ACHN (cell line): ENCODE measurements at places on chromosomes 12 and 14.
A peak's percentile ranks its signal among the peaks of the same experiment; 100 is the strongest.

GRCh38 chr12:75528272-75528671 is 16.9 kb upstream of the KRR1 start:
- no peak for DNase-seq

GRCh38 chr12:43109631-43110345 is 442.2 kb downstream of the ADAMTS20 start:
- no peak for DNase-seq

DNA sequence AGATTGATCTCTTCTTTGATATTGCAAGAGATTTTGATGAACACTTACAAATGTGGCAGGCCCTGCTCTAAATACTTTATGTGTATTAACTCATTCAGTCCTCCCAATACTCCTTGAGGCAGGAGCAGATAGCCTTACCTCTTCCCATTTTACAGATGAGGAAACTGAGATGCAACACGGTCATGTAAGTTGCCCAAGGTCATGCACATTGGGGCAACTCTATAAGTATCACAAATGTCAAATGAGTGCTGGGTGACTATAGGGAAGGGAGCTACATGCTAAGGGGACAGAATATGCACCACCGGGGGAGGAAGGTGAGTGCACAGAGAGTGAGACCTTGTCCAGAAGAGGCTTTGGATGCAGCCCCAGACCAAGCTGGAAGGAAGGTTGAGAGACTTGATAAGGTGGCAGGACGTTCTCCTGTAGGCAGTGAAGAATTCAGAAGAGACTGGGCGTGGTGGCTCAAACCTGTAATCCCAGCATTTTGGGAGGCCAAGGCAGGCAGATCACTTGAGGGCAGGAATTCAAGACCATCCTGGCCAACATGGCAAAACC is 132.3 kb upstream of the PWP1 start:
- DNase-seq, result no peak

GRCh38 chr12:131046813-131047788 is 93.4 kb downstream of the ADGRD1 start:
- no peak for DNase-seq

GRCh38 chr12:85552461-85552860 is 272.4 kb downstream of the ALX1 start:
- no peak for DNase-seq

DNA sequence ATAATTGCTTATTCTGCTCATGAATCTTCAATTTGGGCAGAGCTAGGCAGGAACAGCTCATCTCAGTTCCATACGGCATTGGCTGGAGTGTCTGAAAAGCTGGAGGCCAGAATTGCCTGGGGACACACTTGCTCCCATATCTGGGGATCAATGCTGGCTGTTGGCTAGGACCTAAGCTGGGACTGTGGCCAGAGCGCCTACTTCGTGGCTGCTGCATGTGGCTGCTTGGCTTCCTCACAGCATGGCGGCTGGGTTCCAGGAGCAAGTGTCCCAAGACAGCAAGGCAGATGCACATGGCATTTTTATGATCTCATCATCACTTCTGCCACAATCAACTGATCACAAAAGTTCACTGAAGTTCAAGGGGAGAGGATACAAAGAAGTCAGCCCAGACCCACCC is 200.2 kb downstream of the TTC8 start:
- no peak for DNase-seq

DNA sequence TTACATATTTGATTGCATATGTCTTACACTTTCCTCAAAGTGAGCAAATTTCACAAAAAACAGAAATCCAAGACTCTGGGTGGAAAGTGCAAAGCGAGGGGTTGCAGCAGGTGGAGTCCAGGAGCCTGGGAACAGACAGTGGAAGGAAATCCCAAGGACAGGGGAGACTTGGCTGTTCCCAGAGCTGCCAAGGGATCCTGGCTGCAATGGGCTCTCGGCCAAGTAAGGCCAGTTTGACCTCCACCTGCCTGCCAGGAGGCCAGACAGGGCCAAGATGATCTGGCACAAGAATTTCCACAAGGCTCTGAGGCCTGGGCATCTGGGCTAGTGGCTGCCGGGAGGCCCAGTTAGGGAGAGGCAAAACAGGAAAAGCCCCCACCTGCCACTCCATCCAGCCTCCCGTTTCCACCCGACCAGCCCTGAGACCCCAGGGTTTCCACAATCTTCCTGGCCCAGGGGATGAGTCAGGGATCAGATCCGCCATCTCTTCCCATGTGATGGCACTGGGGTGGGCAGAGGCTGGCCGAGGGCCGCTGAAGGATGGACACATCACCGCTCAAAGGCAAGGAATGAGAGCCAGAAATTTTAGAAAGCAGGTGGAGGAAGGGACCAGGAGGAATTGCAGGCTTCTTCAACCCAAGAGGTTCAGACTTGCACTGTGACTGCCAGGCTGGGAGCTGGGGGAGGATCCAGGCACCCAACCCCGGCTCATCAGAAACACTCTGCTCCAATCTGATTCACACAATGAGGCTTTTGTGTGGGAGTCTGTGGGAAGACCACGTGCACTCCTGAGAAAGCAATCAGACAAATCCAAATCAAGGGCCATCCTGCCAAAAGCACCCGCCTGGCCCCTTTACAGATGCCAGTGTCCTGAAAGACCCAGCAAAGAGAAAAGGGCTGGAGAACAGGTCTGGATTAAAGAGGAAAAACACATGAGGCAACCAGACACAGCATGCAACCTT is 16.3 kb downstream of the SCARB1 start:
- DNase-seq, result no peak

DNA sequence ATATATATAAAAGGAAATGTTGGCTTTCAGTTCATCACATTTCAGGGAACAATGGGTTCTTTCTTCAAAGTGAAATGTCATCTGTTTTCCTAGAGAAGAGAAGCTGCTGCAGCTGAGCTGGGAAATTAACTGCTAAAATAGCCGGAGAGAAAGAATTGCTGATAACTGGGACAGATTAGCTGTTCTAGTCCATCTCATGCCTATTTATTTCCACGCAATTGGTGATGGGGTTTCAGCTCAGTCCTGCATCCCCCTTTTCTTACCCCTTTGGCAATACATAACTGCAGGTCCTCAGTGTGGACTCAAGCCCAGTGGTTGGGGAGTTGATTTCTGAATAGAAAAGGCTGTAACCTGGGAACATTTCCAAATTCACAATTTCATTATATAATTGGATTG is 436.9 kb upstream of the TMEM132C start:
- no peak for DNase-seq

- DNase-seq, result no peak
Observed at GRCh38 chr12:95690861-95691635, 99.5 kb downstream of the NTN4 start.

GRCh38 chr14:24274101-24274543 is 2.7 kb upstream of the RABGGTA start:
- no peak for DNase-seq

DNA sequence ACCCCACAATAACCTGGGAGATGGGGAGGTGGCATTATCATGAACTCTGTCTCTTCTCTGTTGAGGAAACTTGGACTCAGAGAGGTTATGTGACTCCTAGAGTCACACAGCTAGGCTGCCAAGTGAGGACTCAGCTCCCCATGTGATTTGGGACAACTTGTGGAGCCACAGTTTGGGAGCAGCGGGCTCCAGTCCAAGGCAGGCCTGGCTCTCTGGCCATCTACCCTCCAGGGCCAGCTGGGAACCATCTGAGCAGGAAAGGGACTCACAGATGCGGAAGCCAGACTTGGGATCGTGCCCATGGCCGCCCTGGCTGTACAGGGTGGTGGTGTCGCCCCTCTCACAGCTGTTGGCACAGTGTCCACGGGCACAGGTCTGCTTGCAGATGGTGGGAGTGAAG is 59.1 kb downstream of the ISCA2 start:
- DNase-seq, result no peak

DNA sequence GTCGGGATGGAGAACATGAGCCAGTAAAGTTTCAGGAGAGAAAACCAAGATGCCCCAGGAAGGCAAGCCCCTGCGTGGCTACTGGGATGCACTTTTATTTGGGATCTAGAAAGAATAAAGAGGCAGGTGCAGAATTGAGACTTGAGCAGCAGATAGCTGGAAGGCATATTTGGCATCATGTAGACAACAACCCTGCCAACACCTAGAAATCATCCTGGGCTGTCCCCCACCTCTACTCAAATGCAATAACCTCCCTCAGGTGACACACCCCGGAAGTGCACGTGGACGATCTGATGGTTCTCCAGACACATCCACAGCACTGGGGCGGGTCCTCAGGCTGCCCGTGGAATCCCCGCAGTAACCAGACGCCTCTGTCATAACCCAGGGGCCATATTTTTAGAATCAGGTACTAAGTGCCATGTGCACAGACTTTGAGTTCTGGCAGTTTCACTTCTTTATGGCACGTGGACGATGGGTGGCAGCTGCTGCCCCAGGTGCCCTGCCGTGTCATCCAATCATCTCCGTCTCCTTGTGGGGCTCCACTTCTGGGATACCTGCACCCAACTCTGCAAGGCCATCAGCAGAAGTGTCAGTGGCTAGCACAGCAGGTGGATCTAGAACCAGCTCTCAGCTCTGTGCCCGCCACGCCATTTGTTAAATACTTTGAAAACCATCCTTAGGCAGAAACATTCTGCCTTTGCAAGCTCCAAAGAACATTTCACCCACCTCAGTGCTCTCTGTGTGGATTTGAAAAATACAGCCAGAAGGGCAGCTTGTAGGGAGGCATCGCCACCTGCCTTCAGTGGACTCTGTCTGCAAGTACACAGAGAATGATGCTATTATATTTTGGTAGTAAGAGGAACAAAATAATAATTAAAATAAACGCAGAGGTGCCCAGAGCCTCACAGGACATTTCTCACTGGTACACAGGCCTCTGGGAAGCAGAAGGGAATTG is 771.7 kb upstream of the TMEM132C start:
- DNase-seq, result no peak

- no peak for DNase-seq
Observed at GRCh38 chr12:56212361-56212760, 9.4 kb downstream of the RNF41 start.

- DNase-seq, result no peak
Observed at GRCh38 chr12:130984183-130985058, 30.7 kb downstream of the ADGRD1 start.

GRCh38 chr14:51859131-51859530 is 1.3 kb upstream of the GNG2 start:
- no peak for DNase-seq

DNA sequence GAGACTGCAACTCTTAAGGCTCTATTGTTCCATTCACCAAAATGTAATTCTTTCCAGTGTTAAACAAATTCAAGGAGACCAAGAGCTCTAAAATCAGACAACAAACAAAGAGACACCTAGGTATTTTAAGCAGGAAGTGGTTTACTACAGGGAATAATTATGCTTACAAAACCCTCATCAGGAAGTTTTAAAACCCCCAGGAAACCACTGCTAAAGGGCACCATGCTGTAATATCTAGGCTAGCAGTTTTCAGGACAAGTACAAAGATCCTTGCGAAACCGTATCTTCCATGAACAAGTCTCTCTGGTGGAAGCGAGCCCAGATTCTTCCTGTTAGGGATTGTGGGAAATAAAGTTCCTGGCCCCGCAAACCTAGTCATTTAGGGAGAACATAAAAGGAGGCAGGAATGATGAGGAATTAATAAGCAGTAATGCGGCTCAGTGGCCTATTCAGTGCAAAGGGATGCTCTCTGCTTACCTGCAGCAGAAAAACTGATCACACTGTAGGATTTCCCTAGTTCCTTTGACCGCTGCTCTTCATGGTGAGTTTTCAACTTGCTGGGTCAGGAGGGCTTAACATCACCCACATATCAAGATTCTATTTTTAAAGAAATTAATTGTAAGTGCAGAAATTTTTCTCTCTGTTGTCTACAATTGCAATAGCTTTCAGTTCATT is 42.8 kb downstream of the ACSM4 start:
- no peak for DNase-seq

DNA sequence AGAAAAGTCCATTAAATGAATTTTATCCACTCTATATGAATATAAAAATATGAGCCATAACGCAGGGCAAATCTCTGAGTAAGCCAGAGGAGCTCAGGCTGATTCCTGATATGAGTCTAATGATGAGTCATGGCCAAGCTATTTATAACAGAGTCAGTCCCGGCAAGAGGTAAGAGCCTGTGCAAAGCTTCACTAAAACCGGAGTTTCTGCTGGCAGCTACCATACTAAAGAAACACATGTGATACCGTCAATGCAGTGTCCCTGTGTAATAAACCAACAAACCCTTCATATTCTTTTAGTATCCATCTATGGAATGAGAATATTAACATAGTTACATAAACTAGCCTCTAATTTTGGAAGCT is 319.4 kb downstream of the KCNC2 start:
- peak; percentile 96 for DNase-seq

DNA sequence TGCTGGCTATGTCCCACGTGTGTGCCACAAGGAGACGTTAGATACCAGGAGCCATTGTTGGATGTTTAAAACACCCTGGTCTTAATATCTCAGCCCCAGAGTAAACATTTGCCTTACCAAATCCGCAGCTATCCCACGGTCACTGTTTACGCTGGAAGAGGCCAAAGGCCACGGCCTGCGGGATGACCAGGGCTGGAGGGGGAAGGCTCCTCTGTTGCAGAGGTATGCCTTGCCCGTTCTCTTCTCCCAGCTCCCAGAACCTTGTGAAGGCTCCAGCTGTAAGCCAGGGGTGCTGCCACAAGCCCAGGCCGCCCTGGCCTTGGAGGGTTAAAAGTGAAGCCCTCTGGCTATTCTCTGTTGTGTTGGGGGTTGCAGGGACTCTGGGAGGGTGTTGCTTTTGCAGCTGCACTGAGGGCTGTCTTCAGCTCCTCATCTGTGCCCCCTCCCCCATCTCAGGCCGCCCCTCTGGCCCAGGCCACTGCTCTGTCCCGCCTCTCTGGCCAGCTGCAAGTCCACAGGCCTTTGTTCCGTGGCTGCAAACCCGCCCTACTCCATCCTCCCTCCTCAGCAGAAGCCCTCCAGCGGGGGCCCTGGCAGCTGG is 2.5 kb downstream of the PLEKHG3 start:
- no peak for DNase-seq

DNA sequence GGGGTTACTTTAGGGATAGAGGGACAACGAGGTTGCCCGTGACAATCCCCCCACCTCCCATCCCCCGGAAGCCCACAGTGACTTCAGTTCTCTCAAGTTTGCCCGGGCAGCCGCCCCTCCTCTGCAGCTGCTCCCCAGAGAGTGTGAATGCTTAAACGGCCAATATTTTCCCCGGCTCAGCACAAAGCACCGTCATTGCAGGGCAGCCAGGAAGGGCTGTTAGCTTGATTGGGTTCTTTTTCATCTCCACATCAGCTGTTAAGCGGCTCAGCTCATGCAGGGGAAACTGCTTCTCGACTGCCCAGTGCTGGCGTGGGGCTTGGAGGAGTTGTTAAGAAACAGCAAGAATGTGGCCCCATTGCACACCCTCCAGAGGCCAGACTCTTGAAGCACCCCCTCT is 120.5 kb upstream of the NCOR2 start:
- DNase-seq, result no peak

- DNase-seq, result no peak
Observed at GRCh38 chr12:113591480-113591974, 119.9 kb upstream of the LHX5 start.

DNA sequence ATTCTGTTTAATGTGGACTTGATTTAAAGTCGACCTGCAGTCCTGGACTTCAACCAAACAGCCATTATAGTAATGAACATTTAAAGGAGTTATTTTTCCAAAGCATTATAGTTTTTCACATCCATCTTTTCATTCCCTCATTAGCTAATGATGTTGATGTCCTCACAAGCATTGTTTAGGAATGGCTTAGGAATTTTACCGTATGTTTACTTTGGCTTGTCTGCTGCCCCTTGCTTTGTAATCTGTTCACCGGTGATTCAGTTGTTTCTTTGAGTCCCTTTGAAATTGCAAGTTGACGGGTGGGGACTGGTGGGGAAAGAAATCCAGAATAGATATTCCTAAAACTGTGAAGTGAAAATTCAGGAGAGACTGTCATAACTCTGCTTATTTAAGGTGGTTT is 25.4 kb downstream of the PRKCH start:
- DNase-seq, result no peak
